Endothelial cell (in vitro differentiated cells): ENCODE measurements at places on chromosomes 11 and 22. TPM values are rescaled to one million over a fixed set of nuclear protein-coding genes. Genes with fewer than 3 reads are reported as not detected.
A peak's percentile ranks its signal among the peaks of the same experiment; 100 is the strongest.

DNA sequence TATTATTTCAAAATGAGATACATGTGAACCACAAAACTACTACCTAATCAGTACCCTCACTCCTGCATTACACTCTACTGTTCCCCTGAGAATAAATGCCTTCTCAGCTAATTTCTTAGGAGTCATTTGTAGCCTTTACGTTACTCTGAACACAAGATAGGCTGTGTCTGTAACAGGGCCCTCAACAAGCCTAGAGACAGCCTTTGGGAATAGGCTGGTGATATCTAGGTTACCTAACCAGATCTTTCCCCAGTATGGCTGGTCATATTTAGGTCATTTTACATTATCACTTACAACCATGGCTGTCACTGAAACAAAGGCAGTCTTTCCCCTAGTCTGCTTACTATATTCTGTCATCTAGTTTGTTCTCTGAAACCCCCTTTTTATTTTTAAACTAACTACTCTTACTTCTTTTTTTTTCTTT, 14.2 kb downstream of the ATM start:
- peaks cover 10% of the 10 kb centered on the region for H3K36me3 ChIP-seq
- no peak overlapping the region for H3K4me3 ChIP-seq
- no peaks in the 10 kb centered on the region for H3K27me3 ChIP-seq
- peak overlapping the region; percentile 96 for H3K27ac ChIP-seq

- no peaks in the 10 kb centered on the region for H3K36me3 ChIP-seq
These were observed 4.6 kb downstream of the PRR5L start for GRCh38 chr11:36300650-36301049.

DNA sequence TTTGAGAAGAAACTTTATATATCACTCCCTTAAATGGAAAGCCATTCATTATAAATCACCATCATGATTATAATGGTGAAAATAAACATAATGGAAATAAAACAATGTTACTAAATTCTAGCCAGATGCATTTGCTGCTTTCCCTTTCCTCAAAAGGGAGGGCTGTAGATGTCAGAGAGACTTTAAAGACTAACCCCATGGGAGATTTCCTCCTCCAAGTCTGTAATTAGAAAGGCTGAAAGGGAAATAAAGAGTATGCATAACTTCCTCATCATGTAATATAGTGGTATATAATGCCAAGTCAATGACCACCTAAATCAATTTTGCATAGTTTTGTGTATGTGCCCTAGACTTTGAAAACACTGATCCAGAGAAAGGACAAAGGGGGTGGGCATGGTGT, 6.4 kb downstream of the CD6 start:
- H3K27ac ChIP-seq = no peak overlapping the region
- DNase-seq = no peak
- no peaks in the 10 kb centered on the region for H3K36me3 ChIP-seq
- no peaks in the 10 kb centered on the region for H3K4me1 ChIP-seq

DNA sequence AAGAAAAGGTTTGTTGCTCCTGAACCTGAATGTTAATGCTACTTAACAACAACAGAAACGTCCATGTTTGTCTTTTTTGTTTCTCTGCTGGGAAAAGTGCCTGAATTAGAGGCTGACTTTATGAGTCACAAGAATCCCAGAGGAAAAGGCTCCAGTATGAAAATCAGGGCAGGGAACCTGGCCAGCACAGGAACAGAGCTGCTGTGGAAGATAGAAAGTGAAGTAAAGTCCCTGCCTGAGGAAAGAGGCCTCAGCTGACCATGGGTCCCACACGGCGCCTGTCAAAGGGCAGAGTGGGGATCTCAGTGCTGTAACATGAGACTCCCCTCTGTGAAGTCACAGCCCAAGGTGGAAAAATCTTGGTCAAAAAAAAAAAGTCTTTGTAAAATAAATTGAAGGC, 632.3 kb upstream of the CCDC90B start:
- H3K36me3 ChIP-seq = no peaks in the 10 kb centered on the region
- H3K27me3 ChIP-seq = no peaks in the 10 kb centered on the region
- H3K4me1 ChIP-seq = peaks cover 3% of the 10 kb centered on the region
- DNase-seq = no peak

The WBP2NL gene
- not detected for total RNA-seq

The TMPRSS5 gene
- total RNA-seq = 2.7 TPM

The BCO2 gene
- 2.6 TPM for total RNA-seq

The API5 gene
- 92.9 TPM for total RNA-seq
